ENCODE measurements at places on chromosomes 11 and 22.

- DNase-seq, result peak; percentile 81
Measured at GRCh38 chr11:34358728-34359547, 1.1 kb upstream of the ABTB2 start.

GRCh38 chr22:16601437-16602223, 9.0 kb upstream of the CCT8L2 start:
- no peak for DNase-seq

- no peak for DNase-seq
Measured at GRCh38 chr11:84381666-84382065, 1095.5 kb upstream of the CCDC90B start.

- no peak for DNase-seq
Measured at GRCh38 chr11:64339286-64339685, 718 bp upstream of the CCDC88B start.

GRCh38 chr11:8636127-8636526, 42.1 kb upstream of the STK33 start:
- DNase-seq, result no peak

DNA sequence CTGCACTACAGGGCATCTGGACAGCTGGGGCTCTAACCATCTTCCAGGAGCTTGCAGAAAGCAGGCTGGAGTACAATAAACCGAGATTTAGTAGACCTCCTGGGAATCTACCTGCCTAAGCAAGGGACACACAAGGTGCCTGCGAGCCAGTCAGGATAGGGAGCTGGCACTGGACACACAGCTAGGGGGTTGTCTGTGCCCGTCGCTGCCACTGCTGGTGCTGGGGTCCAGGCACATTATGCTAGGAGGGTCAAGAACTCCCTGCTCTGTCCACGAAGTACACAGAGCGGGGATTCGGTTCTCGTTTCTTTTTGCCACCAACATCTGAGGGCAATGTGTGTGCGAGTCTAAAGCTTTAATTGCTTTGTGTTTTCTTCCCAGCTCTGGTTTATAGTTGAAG, 4.2 kb downstream of the RIC8A start:
- no peak for DNase-seq

DNA sequence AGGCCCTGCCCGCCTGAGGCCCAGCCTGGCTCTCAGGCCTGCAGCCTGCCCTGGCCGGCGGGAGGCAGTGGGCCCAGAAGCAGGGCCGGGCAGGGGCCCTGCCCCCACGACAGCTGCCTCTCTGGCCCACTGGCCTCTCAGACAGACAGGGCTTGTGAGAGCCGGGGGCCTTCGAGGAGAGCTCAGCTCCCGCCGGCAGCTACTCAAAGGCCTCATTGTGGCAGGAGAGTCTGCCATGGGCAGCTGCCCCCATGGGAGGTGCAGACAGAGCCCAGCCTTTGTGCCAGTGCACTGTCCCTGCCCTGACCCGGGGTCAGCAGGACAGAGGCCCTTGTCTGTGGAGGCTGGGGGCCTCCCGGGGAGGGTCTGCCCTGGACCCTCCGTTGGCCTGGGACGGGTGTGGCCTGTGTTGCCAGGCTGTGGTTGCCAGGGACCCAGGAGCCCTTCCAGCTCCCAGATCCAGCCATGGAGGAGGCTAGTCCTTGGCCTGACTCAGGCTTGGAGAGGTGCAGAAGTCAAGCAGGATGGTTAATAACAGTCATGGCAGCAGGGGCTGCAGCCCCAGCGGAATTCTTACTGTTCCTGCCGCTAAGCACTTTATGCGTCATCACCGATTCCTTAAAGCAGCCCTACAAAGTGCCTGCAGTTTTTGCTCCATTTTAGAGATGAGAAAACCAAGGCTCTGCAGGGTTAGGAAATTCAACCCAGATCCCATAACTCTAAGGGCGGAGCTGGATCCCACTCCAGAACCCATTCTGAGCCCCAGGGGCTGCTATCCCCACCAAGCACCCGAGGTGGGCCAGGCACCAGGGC, 12.5 kb downstream of the FLRT1 start:
- no peak for DNase-seq

DNA sequence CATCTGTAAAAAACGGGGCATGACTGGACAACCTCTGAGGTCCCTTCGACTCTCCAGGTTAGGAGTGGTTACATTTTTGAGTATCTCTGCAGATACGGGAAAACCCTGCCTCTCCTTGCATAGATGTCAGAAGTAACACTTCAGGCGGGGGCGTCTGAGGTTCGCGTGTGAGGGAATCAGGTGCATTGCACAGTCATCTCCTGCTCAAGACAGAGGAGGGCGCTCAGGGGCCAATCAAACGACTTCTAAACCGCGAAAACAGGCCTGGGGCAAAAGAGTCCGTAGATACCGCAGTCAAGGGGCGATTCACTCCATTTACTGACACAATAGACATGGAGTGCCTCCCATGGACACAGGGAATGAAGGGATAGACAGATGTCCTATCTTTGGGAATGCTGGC, 31.7 kb downstream of the KIRREL3 start:
- DNase-seq, result peak; percentile 10

DNA sequence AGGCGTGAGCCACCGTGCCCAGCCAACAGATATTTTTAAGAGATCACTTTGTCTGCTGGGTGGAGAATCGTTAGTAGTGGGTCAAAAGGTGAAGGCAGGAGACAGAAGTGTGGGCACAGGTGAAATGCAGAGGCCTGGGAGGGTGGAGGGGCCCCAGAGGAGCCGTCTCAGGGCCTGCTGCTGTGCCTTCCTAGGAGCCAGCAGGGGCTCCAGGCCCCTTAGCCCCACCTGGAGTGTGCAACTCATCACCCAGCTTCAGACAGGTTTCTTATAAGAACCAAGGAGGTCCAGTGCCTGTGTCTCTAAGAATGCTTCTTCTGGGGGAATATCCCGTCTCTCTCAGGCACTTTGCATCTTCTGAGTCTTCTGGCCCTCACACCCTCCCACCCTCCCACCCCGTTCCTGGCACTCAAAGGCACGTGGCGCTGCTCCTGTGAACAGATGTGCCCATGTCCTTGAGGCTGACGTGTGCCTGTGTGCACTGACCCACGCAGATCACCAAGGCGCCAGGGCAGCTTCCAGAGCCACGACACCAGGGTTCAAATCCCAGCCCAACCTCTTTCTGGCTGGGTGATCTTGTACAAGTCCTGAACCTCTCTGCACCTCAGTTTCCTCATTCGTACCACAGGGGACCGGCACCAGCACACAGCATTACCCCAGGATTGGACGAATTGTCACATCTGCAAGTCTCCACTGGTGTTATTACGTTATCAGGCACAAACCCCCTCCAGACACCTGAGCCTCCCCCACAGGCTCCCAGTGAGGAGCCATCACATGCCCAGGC, 3.4 kb downstream of the ARSA start:
- no peak for DNase-seq

DNA sequence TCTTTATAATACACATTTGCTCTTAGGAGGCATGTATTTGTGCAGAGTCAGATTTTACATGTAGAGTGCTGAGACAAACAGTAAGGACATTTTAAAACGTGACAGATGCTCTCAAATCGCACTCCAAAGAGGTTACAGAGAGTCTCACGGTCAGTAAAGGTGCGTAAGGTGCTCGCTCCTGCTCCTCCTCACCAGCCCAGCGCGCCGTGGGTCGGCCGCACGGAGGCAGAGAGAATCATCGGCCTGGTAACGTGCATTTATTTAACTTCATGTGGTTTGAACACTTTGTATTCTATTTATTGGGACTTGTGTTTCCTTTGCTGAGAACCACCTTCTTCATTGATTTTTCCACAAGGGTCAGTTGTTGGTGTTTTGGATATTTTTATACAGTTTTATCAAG, 900.1 kb downstream of the BRD1 start:
- DNase-seq, result no peak

- DNase-seq, result peak; percentile 85
Measured at GRCh38 chr11:46710821-46711269, 8.2 kb upstream of the F2 start.

DNA sequence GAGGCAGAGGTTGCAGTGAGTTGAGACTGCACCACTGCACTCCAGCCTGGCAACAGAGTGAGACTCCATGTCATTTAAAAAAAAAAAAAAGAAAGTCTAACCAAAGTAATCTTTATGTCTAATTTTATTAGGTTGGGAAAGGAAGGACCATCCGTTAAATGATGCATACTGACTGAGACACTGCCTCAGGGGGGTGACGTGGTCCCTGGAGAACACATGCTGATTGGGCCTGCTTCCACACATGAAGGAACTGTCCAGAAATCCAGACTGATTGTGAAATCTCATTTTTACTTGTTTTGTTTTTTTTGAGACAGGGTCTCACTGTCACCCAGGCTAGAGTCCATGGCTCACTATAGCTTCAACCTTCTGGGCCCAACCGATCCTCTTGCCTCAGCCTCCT, 5.5 kb downstream of the SF3A1 start:
- DNase-seq, result no peak

DNA sequence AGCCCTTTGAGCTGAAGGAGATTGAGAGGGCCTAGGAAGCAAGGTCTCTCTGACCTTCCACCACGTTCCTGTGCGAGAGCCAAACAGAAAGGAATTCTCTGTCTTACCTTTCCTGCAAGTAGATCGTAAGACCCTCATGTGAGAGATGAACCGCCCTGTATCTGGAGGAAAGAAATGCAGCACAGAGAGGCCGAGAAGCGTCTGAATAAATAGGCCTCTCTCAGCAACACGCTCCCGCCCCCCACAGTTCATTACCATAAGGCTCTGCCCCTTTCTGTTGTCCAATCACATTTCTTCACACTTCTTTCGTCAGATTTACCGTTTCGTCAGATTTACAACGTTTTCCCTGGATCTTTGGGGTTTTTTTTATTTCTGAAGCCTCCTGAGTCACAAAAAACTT, 90.3 kb downstream of the BLID start:
- peak; percentile 57 for DNase-seq

- no peak for DNase-seq
Measured at GRCh38 chr22:46065691-46066454, 84.5 kb upstream of the PPARA start.

- DNase-seq, result peak; percentile 77
Measured at GRCh38 chr11:100930185-100930778, 199.3 kb downstream of the PGR start.

All from fibroblast of skin of scalp (primary cell).